ENCODE measurements at places on chromosomes 16 and 17.

DNA sequence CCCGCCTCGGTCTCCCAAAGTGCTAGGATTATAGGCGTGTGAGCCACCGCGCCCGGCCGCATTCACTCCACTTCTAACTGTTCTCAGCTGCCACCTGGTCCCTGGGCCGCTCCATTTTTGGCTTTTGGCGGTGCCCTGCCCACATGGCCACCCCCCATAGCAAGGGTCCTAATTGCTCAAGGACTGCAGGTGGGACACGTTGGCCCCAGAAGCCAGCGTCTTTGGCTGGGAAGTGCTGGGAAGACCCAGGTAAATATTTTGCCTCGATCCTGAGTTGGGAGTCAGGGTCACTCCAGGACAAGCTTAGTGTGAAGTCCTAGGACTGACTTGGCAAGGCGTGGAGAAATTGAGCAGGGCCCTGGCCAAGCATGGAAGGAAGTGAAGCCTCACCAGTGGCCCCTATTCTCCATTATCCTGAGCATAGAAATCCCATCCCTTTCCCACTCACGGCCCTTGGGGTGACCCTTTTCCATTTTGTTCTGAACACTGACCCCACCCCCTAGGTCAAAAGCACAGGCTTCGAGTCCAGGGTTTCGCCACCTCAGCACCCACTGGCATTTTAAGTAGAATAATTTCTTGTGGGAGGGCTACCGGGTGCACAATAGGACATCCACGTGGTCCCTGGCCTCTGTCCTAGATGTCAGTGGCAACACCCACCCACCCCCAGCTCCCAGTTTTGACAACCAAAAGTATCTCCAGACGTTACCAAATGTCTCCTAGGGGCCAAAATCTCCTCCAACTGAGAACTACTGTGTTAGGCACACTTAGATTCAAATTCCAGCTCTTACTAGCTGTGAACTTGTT lies 5.9 kb upstream of the WDR81 start:
- DNase-seq = no peak

- no peak for DNase-seq
Measured at GRCh38 chr17:11244776-11245175, 3.8 kb downstream of the SHISA6 start.

DNA sequence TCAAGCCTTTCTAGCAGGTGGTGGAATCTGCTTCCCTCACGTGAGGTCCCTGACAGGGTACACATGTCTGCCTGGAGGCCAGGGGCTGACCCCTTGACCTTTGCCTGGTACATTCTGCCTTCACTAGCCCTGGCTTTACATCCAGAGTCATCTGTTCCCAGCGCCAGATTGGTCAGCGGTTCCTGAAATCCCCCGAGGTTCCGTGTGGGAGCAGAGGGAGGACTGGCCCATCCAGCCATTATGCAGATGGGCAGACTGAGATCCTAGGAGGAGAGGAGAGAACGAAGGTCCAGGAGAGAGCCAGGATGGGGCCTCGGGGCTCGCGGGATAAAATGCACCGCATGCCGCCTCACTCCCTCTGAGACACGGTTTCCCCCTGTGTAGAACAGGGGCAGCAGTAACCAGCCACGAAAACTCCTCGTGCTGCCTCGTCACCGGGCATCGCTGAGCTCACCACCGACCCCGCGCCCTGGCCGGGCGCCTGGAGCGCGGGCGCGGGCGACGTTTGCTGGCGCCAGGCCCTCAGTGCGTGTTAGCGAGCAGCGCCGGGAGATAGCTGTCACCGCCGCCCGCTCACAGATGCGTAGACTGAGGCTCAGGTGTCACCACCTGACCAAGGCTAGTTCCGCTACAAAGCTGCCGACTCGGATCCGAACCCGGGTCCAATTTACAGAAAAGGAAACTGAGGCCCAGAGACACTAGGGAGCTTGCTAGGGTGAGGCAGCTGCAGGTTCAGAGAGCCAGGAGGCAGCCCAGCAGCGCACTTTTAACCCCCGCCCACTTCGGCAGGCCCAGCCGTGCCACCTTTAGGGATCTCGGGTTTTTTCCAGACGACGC lies 811 bp upstream of the MAP2K3 start:
- DNase-seq = no peak

DNA sequence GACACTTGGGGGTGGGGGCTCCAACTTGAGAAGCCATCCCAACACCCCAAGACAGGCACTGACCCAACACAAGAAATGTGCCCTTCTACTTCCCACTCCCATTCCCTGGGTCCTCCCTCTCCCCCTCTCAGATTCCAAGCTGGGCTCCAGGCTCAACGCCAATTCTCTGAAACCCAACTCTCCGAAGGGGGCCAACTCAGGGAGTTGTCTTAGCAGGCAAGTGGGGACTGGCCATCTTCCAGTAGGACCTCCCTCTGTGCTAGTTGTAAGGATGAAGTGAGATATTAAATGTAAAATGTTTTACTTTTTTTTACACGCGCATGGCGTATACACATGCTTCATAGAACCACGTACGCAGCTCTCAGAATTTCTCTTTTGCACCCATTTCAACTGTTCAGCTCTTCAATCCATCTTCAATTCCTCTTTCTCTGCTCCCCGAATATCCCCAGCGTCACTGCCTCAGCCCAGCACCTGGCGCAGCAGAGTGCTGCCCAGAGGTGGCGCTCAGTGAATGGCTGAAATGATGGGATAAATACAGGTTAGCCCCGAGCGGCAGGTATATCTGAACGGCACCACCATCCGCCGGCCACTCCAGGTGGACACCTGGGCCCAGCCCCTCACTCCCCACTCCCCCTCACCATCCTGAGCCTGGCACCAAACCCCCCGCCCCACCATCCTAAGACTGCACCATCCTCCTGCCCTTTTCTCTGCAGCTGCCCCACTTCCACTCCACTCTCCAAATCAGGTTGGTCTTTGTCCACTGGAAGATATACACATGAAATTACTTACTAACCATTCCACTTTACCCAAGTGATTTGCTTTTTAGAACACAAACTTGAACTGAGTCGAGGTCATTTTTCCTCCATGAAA lies 43.9 kb upstream of the TNRC6C start:
- DNase-seq = no peak

GRCh38 chr17:65529761-65530522 lies 31.5 kb downstream of the AXIN2 start:
- DNase-seq = no peak

DNA sequence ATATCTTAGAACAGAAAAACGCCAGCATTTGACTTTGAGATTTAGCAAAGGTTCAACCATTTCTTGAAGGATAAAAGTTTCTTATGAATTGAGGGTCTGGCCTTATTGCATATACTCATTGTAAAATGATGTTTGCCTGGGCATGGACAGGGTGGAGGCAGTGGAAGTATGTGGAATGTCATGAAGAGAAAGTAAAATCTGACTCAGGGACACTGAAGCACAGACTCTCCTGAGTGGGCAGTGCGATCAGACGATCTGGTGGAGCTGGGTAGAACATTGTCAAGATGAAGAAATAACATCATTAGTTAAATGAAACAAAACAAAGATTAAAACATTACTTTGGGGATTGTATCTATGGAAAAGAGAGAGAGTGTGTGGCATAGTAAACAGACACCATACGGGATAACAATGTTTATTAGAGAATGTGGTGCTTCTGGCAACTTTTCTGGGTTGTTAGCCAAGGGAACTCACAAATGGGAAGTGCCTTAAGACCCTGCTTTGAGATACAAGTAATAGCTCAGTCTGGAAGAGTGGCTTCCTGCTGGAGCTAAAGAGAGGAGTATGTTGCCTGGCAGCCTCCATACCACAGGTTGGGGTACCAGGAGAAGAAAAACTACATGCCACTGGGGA lies 4.4 kb downstream of the MAP3K3 start:
- DNase-seq = no peak

DNA sequence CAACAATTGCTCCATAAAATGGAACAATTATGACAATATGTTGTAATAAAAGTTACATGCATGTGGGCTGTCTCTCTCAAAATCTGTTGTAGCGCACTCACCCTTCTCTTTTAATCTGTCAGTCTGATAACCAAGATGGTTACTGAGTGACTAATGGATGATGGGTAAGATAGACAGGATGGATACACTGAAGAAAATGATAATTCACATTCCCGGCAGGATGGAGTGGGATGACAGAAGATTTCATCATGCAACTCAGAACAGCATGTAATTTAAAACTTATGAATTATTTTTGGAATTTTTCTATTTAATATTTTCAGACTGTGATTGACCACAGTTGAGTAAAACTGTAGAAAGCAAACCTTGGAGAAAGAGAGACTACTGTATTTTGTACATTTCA lies 30.5 kb downstream of the CDH13 start:
- DNase-seq = no peak

All from CD4-positive, alpha-beta T cell treated with Interleukin-4 for 1 hour (primary cell).